ENCODE measurements at places on chromosomes 1 and 21.

- no peak for DNase-seq
These were observed 41.6 kb downstream of the FAAP20 start for GRCh38 chr1:2152954-2153353.

- no peak for DNase-seq
These were observed 21.2 kb upstream of the MTR start for GRCh38 chr1:236773919-236774318.

GRCh38 chr1:240005997-240006650, 85.6 kb upstream of the FMN2 start:
- DNase-seq: no peak

- no peak for DNase-seq
These were observed 109.7 kb upstream of the BARHL2 start for GRCh38 chr1:90826834-90827233.

- no peak for DNase-seq
These were observed 21.9 kb upstream of the MORC3 start for GRCh38 chr21:36297938-36298572.

Measured in fibroblast of skin of left biceps (primary cell).